Right lung (tissue), 10 donors: ENCODE measurements at places on chromosomes 7 and 10. TPM values are rescaled to one million over a fixed set of nuclear protein-coding genes. Genes with fewer than 3 reads are reported as not detected.

- DNase-seq: no peak
Measured at GRCh38 chr10:127866276-127867013, 26.3 kb downstream of the CLRN3 start.

GRCh38 chr7:11714205-11714604, 117.8 kb downstream of the THSD7A start:
- no peak for DNase-seq

DNA sequence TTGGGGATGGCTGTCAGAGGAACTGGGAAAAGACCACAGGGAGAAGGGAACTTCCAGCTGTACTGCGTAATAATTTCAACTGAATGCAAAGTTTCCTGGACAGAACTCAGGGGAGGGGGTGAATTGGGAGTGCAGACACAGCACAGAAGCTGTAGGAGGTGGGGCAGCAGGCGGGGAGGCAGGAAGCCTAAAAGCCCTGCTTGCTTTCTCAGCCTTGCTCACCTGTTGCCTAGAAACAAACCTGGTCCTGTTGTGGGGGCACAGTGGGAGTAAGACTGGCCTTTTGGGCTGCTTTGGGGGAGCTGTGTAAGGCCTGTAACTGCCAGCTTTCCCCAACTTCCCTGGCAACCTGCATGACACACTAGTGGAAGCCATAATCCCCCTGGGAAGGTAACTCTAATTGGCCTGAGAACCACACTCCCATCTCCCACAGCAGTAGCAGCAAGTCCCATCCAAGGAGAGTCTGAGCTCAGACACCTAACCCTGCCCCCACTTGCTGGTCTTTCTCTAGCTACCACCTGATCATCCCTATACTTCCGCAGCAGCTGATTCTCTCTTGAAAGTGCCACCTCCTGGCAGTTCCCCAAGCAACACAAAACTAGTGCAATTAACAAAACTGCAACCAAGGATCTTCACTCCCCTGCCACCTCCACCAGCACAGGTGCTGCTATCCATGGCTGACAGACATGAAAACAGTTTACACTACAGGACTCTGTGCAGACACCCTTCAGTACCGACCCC, 1239.3 kb downstream of the SORCS1 start:
- DNase-seq: no peak

GRCh38 chr7:22016507-22016906, 70.8 kb upstream of the CDCA7L start:
- DNase-seq: no peak

GRCh38 chr7:4479367-4480039, 202.6 kb upstream of the FOXK1 start:
- DNase-seq: no peak

- DNase-seq: no peak
Measured at GRCh38 chr10:69337296-69338132, 59.2 kb downstream of the HK1 start.

DNA sequence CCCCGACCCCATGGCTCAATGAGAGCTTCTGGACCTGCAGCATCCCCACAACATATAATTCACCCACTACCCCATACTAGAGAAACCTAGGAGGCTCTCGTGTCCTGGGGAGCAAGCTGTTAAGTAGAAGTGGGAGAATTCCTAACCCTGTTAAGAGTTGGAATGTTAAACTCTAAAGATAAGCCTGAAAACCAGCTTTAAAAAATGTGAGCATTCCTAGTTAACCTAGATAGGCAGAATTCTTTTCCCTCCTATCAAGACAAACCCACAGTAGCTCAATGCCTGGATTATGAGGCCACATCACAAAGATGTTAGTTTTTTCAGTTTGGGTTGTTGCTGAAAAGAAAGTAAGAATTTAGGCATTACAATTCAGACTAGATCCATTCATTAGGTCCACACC, 42.9 kb downstream of the GRM8 start:
- DNase-seq: no peak

DNA sequence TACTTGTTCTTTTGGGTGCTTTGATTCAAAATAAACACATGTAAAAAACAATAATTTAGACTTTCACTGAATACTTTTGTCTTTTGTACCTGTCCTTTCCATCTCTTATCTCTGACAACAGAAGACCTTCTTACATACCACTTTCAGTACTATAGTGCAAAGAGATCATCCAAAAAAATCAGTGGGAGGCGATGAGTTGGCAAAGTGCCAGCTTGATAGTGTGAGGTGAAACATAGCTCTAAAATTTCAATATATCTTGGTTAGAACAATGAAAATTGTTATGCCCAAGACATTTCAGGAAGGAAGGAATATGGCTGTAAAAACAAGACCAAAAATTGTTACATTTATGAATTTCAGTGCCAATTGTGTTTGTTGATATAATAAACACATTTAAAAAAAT, 390.2 kb upstream of the COBL start:
- no peak for DNase-seq

- no peak for DNase-seq
Measured at GRCh38 chr10:125238682-125239081, 78.3 kb upstream of the CTBP2 start.

GRCh38 chr7:84317536-84317935, 122.9 kb upstream of the SEMA3A start:
- no peak for DNase-seq

DNA sequence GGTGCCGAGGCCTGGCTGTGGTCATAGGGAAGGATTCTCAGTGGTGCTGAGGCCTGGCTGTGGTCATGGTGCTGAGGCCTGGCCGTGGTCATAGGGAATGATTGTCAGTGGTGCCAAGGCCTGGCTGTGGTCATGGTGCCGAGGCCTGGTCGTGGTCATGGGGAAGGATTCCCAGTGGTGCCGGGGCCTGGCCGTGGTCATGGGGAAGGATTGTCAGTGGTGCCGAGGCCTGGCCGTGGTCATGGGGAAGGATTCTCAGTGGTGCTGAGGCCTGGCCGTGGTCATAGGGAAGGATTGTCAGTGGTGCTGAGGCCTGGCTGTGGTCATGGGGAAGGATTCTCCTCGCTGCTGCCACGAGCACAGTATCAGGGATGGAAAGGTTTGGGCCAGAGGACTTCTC, 327.3 kb downstream of the ADARB2 start:
- DNase-seq: no peak

- no peak for DNase-seq
Measured at GRCh38 chr7:114936471-114936870, 14.6 kb downstream of the MDFIC start.

GRCh38 chr7:95586951-95587301, 9.4 kb downstream of the PDK4 start:
- DNase-seq: no peak

GRCh38 chr10:62616885-62617590, 187.5 kb upstream of the ADO start:
- DNase-seq: no peak

- no peak for DNase-seq
Measured at GRCh38 chr10:133318494-133319127, 9.9 kb downstream of the ZNF511 start.

EN2 gene
- polyA plus RNA-seq: not detected

GIMAP7 gene
- 50.8 TPM for polyA plus RNA-seq

SFXN4 gene
- 26.0 TPM for polyA plus RNA-seq

SAP25 gene
- polyA plus RNA-seq: 2.8 TPM

CALN1 gene
- 0.16 TPM for polyA plus RNA-seq
